ENCODE measurements at places on chromosomes 6 and 20.

- DNase-seq: no peak
Observed at GRCh38 chr6:37868447-37868825, 48.9 kb downstream of the ZFAND3 start.

DNA sequence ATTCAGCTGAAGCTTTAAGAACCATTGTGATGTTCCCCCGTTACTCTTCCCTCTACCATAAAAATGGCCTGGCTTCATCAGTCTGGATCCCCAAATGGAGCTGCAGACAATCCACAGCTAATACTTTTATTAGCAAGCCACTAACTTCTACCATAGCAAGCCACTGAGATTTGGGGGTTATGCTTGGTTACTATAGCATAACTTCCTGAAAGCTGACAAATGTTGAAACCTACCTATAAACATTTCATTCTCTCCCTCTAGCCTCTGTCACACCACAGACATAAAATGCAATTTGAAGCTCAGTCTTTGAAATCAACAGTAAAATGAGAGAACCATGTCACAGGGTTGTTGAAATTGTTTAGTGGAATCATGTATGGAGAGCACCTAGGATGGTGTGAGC is 3.0 kb upstream of the HTR1E start:
- DNase-seq: no peak

GRCh38 chr20:16526433-16527380 is 46.5 kb downstream of the KIF16B start:
- no peak for DNase-seq

- DNase-seq: no peak
Observed at GRCh38 chr6:45743028-45743615, 272.5 kb downstream of the CLIC5 start.

GRCh38 chr6:125154118-125154760 is 666 bp downstream of the TPD52L1 start:
- no peak for DNase-seq

GRCh38 chr20:2750491-2751251 is 49.8 kb downstream of the CPXM1 start:
- no peak for DNase-seq

DNA sequence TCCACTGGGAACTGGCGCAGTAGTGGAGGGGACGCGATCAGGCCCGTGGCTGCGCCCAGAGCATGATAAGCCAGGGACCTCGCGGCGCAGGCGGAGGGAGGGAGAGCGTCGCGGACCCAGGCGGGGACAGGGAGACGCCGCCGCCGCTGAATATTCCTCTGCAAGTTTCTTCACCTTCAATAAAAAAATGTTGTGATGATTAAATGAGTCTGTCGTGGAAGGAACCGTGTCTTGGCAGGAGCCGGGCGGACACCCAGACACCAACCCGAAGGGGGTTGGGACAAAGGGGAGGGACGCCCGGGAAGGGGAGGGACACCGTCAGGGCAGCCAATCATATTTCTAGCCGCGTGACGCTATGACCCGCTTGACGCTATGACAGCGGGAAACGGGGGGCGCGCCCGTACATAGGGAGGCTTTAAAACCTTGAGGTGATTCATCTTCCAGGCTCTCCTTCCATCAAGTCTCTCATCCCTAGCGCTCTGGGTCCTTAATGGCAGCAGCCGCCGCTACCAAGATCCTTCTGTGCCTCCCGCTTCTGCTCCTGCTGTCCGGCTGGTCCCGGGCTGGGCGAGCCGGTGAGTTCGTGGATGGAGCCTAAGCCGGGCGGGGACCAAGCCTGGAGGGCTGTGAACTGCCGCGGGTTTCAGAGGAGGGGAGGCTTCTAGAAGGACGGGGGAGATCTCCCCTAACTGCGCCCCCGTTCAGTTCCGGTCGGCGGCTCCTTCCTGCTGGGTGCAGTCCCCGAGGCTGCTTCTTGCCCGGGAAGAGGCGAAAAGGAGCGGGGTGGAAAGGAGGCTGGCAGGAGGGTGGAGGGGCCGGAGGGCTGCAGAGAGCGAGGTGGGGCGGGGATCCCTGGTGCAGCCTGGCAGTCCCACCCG is at the start of gene ULBP2:
TSS of gene ULBP2 (plus strand) at position 432 of the 878 bp plus-strand sequence. CDS start at position 491, 59 bp downstream.
- peak; percentile 82 for DNase-seq

GRCh38 chr20:37856932-37857660 is 45.8 kb upstream of the VSTM2L start:
- no peak for DNase-seq

GRCh38 chr6:166930354-166930891 is 25.9 kb downstream of the RNASET2 start:
- DNase-seq: no peak

Data from NCI-H1105 (cell line).